ENCODE measurements at places on chromosomes 1 and 21. TPM values are rescaled to one million over a fixed set of nuclear protein-coding genes. Genes with fewer than 3 reads are reported as not detected.
A peak's percentile ranks its signal among the peaks of the same experiment; 100 is the strongest.

- DNase-seq = peak; percentile 57
These were observed 34.4 kb downstream of the KIAA0040 start for GRCh38 chr1:175158170-175158591.

- no peak for DNase-seq
These were observed 108.7 kb downstream of the TSEN15 start for GRCh38 chr1:184160236-184160635.

DNA sequence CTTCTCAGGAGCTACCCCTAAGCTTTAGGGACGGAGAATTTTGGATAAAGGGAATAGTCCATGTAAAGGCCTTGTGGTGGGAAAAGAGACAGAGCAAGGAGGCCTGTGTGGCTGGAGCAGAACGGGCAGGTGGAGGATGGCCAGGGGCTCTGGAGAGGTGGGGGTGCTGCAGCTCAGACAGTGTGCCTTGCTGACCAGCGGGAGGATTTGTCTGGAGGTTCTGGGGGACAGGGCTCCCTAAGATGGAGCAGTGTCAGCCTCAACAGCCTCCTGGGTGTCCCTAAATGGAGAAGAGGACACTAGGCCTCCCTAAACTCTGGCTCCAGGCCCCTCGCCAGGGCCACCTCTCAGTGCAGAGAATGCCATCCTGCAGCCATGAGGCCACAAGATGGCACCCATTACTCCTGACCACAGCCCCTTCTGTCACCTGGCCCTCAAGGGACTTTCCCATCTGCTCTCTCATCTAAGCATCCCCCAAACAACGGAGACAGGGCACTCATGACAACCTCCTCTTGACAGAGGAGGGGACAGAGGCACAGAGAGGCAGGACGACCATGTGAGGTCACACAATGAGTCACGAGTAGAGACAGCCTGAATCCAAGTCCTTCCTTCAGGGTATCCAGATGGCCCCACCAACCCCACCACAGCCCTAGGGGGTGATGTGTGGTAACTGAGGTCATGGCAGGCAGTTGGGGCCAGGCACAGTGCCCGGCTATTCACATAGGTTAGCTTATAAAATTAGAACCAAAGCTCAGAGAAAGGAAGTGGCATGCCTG lies 94.7 kb downstream of the DMRTB1 start:
- DNase-seq = peak; percentile 47

The LPAR3 gene
- 2.0 TPM for total RNA-seq

Measured in cardiac septum (tissue), 1 donor.